HEK293T (cell line): ENCODE measurements at places on chromosomes 6 and 20.

DNA sequence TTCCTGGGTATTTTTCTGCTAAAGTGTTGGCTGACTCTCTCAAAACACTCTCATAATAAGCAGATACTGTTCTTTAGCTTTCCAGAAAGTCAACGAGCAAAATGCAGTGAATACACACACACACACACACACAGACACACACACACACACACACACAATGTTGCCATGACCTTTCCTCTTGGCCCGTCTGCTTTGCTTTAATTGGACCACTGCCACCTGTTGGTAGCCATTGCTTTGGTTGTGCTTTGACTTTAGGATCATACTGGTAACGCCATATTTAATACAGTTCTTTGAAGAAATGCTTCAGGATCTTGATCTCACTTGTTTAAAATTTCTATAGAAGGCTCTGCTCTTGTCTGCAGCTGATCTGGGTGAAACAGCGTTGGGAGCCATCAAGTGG, 4.4 kb downstream of the FIG4 start:
- no peak for DNase-seq

DNA sequence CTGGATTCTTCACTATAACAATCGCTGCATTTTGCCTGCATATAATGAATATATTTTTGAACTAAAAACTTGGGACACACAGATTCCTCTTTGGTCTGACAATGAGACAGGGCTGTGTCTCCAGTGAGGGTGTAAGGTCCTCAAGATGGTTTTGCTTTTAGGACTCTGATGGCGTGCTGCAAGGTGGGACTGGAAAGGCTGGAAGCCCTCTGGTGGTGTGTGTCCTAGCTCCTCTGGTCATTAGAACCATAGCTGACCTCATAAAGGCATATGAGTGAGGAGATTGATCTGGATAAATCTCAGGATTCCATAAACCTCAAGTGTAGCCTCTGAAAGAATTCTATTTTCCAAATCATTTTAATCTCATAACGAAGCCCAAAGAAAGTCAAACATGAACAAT, 108.4 kb upstream of the ASF1A start:
- DNase-seq = no peak

GRCh38 chr6:100138346-100139022, 144.5 kb upstream of the MCHR2 start:
- no peak for DNase-seq

DNA sequence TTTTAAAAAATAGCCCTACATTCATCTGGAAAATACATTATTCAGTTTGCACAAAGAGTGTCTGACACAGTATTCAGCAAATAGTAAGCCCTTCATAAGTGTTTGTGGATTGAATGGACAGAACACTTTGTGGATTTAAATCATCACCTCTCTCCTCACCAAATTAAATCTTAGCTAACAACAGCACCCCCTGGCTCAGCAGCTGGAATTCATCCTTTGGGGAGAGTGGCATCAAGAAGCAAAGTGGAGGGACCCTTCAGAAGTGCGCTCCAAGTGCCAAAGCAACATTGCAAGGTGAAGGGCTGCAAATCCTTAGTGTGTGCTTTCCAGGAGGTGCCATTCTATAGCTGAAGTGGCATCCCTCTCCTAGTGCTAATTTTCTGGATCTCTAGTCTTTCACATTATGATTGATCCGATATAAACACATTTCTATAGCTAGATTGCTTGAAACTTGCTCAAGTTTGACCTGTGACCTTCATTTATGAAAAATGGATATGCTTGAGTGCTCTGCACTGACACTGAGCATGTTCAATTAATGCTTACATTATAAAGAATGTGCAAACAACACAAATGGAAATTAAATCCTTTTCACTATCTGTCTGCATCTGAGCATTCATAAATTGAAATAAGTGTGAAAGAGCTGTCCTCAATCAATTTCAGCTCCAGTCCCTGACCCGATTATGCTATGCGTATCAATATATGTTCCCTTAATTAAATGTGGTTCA, 891.7 kb downstream of the C6orf118 start:
- no peak for DNase-seq
